ENCODE measurements at places on chromosomes 12 and 14.
A peak's percentile ranks its signal among the peaks of the same experiment; 100 is the strongest.

DNA sequence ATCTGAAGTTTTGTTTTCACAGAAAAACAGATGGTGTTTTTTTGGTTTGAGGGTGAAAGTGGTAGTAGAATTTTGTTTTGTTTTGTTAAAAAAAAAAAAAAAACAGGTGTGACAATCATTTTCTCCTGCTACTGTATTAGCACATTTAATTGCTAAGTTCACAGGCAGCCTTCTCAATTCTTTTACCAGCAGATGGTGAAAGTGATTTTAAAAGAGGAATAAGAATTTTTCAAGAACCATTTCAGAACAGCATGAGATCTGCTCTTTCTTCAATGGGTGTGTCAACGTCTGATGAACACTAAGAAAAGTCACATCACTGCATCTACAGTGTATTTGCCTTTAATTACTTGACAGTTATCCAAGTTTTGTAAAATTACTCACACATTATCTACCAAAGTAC lies 303.7 kb upstream of the USP15 start:
- no peak for DNase-seq

DNA sequence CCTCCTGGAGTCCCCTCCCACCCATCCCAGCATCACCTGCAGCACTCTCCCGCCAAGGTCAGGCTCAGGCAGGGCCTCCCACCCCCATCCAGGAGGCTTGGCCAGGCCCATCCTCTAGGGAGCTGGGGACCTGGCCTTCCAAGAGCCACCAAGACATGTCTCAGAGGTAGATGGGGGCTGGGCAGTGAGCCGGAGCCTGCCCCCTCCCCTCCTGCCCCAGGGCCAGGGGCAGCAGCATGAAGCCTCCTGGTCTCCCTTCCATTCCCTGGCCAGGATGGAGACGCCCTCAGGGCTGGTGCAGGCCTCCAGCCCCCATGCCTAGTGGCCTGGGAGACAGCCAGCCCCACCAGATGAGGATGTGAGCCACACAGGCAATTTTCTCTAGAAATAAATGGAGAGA lies 69.3 kb upstream of the C14orf180 start:
- no peak for DNase-seq

- DNase-seq: no peak
These were observed 439.8 kb downstream of the MDGA2 start for GRCh38 chr14:47235619-47236018.

GRCh38 chr14:88045705-88046104 lies 40.8 kb downstream of the GPR65 start:
- no peak for DNase-seq

GRCh38 chr12:76462668-76463224 lies 96.8 kb downstream of the OSBPL8 start:
- DNase-seq: no peak

GRCh38 chr12:62903151-62903550 lies 31.8 kb downstream of the PPM1H start:
- no peak for DNase-seq

DNA sequence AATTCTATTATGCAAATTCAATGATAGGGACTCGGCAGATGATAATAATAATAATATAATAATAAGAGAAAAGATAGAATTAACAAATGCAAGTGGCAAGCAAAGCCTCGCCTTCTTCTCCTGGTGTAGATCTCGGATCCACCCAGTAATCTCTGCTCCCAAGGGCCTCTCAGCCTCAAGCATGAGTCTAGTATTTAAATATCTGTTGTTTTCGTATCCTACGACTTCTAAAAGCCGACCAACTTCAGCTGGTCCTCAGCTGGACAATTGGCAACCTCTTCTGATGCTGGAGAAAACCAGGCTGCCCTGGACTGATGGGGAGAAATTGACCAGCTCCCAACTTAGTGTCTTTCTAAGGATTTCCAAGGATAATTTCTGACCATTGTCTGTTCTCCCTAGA lies 14.0 kb upstream of the MAP1LC3B2 start:
- DNase-seq: no peak

GRCh38 chr12:105670672-105671071 lies 340.2 kb downstream of the C12orf75 start:
- DNase-seq: peak; percentile 58

- no peak for DNase-seq
These were observed 274.5 kb downstream of the MED13L start for GRCh38 chr12:116002890-116003536.

DNA sequence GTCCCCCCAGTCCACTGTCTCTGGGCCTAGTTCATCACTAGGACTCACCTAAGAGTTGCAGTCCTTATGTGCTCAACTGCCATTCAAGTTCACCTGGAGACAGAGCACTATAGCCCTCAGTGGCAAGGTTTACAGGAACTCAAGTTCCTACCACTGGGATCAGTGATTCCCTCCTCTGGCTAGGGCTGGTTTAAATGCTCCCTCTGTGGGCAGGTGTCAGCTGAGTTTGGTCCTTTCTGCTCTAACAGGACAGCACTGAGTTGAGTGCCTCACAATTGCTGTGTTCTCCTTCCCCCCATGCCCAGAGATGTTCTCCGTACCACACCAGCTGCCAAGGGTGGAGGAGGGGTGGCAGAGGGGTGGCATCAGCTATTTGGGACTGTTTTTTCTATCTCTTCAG lies 20.8 kb upstream of the SAV1 start:
- no peak for DNase-seq

GRCh38 chr12:2613326-2614073 lies 181.3 kb upstream of the FKBP4 start:
- peak; percentile 96 for DNase-seq

- no peak for DNase-seq
These were observed 83.0 kb downstream of the EPS8 start for GRCh38 chr12:15706010-15706676.

DNA sequence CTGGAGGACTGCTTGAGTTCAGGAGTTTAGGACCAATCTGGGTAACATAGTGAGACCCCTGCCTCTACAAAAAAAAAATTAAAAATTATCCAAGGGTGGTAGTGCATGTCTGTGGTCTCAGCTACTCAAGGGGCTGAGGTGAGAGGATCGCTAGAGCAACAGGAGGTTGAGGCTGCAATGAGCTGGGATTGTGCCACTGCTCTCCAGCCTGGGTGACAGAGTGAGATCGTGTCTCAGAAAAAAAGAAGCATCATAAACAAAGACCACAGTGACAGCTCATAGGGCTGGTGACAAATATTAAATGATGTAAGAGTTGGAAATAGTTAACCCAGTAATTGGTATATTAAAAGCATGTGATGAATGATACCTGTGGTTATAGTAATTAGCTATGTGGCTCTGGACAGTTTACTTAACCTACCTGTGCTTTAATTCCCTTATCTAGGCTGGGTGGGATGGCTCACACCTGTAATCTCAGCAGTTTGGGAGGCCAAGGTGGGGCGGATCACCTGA lies 68.0 kb downstream of the GSC start:
- no peak for DNase-seq

DNA sequence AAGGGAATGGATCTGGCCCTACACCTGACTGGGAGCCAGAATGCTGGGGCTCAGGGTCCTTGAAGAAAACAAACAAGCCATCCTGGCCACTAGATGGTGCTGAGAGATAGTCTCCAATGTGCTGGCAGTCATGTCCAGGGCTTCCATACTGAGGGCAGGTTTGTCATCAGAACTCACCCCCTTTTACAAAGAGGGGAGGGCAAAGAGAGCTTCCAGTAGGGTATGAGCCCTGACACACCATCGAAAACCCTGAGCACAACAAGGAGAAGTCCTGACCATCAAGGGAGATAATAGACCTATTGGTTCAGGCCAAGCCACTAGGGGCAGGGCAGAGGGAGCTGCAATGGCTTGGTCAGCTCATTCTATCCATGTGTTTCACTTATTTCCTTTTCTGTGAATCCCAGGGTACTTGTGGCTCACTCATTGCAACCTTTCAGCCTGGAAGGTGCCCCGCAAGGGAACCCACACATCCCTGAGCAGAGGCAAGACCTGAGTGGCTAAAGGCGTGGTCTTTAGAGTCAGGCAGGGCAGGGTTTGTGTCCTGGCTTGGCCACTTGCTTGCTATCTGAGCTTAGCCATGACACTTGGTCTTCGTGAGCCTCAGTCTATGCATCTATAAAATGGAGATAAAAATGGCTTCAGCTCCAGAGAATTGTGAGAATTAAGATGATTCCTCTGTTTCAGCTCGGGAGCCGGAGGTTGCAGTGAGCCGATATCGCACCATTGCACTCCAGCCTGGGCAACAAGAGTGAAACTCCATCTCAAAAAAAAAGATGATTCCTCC lies 6.2 kb upstream of the PLEKHH1 start:
- DNase-seq: no peak

DNA sequence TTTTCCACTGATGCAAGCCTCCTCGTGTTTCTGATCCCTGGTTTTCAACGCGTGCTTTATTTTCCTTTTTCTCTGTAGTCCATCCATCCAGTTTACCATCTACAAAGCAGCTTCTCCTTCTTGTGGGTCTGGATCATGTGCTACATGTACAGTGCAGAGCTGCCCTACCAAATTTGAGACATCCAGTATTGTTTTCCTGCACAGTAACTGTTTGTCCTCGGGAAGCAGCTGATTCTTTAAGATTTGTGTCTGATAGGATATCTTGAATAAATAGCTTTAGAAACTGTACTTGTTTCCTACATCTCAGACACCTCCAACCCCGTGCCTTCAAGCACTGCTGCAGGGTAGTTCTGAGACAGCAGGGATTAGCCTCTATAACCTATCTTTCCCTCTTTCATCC lies 368.1 kb upstream of the FAR2 start:
- no peak for DNase-seq

DNA sequence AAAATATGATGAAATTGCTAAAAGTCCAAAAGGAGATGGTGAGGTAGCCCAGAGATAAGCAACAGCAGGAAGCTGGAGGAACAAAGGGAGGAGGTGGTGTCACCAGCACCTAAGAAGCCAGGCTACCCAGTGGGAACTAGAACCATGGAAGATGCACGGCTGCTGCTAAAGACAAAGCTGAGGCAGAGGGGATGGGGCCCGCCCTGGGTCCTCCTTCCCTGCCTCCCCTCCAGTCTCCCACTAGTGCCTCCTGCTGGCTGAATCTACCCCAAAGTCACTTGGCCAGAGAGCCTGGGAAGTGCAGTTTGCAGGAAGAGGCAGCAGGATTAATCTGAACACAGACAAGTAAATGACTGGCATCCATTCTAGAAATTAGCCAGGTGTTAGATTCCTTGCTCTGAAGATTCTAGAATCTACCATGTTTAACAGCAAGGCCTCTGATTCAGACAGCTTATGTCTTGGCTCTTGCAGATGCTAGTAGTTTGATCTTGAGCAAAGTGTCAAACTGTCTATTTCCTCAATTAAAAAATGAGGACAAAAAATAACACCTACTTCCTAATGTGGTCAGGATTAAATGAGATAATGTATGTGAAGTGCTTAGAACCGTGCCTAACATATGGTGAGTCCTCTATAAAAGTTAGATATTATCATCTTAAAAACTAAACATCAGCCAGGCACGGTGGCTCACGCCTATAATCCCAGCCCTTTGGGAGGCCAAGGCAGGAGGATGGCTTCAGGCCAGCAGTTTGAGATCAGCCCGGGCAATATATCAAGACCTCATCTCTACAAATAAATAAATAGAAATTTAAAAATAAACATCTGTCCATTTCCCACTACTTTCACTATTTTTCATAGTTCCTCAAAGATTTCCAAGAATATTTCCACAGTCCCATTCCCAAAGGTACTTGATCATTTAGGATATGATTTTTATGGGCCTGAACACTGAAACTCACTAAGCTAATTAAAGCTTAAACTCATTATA lies 5.8 kb upstream of the LRP10 start:
- DNase-seq: no peak

- no peak for DNase-seq
These were observed 242.0 kb upstream of the MDGA2 start for GRCh38 chr14:47917344-47917954.

DNA sequence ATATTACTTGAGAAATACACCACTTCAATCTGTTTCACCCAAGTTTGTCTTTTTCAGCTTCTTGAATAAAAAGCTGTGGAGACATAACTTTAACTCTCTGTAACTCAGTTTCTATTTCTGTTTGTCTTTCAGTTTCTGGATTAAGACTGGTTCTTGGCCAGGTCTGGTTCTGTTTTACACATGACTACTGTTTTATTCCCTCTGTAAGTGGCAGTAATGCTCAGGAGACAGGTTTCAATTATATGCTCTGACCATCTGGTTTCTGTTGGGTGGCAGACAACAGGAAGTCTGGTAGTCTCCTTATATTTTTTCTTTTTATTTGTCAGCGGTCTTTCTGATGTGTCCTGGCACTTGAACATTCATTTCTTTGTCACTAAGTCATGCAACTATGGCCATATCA lies 102.9 kb downstream of the RPS29 start:
- DNase-seq: no peak

DNA sequence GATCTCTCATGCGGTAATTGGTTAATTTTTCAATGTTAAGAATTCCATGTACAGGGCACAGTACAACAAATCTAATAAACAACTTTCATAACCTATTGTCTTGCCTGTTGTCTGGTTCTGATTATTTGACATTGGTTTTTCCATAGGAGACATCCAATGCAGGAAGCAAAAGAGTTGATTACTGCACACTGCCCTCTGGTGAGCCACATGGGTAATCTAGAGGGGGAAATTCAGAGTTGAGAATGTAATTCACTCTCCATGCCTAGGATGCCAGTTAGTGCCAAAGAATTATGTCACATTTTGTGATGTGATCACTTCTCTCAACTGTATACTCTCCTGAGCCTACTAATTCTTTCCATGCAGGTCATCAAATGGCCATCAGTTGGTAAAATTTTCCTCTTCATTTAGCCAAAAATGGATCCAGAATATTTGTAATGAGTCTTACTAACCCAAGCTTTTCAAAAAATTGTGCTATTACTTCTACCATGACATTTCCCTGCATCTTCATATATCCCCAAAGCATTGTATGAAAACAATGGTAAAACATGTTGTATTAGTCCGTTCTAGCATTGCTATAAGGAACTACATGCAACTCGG lies 17.7 kb upstream of the CCDC91 start:
- no peak for DNase-seq

DNA sequence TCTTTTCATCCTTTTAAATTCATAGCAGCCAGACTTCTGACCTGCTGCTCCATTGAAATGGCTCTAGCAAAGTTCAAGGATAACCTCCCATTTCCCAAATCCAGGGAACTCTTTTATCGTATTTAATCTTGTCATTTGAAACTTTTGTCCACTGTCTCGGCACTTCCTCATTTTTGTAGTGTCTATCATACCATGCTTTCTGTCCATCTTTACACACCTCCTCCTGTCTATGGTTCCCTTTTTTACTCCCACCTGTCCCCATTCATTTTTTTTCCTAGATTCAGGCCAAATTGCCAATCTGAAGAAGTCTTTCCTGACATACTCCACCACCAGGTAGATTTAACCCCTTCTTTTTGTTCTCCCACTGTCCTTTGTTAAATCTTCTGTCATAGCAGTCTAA lies 31.0 kb downstream of the NFYB start:
- no peak for DNase-seq

GRCh38 chr12:78870539-78870938 lies 6.0 kb downstream of the SYT1 start:
- DNase-seq: no peak

DNA sequence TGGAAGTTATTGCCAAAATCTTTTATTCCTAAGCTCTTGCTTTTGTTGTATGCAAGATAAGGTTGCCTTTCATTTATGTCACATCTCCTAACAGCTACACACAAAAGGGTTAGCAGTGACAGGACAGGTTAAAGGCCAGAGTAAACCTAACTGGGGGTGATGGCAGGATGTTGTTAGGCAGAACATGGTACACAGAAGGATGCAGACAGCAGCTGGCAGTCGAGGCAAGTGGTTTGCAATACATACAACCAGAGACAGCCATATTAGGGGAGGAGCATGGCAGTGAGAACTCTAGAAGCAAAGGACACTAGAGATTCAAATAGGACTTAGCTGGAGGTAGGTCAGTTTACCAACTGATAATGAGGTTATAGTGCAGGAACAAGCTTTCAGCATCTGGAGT lies 2.7 kb upstream of the ABCD2 start:
- no peak for DNase-seq

All from BJ (cell line).